K562 (cell line): ENCODE measurements at places on chromosomes 11 and 22.

GRCh38 chr11:69909561-69910518, 90.6 kb upstream of the FGF3 start:
- peak; percentile 65 for DNase-seq

GRCh38 chr11:8597182-8597581, 3.2 kb upstream of the STK33 start:
- DNase-seq, result no peak

GRCh38 chr22:38706901-38707195, 1.1 kb downstream of the GTPBP1 start:
- DNase-seq, result no peak

GRCh38 chr11:70826541-70827335, 425.6 kb downstream of the SHANK2 start:
- DNase-seq, result no peak

DNA sequence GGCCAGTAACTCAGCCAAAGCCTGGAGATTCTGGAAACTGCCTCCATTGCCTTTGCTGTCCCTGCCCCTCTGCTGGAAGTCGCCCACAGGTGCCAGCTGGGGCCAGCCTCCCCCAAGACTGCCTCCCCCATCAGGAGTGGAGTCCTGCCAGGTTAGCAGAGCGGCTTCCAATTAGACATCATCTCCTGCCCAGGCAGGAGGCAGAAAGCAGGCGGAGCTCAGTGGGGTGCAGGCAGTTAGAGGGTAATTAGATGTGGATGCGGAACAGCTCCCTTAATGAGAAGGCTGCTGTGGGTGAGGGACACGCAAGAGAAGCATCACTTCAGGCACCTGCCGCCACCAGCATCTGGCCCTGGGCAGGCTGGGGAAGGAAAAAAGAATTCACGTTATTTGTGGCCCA, 90.9 kb upstream of the TP53I11 start:
- DNase-seq, result no peak

DNA sequence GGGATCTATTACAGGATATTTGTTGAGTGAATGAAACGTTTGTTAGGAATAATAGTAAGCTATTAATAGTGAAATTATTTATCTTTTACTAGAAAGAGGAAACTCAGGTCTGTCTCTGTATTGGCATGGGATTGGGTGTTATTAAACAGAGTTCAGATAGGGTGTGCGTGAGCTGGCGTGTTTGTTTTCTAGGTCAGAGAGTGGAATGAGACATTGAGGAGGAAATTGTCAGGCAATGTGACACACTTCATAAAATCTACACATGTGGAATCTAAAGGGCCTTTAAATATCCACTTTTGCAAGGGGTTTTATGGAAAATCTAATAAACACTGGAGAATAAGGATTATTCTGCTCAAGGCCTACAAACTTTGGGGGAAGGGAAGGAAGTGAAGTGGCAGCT, 552.9 kb downstream of the NTM start:
- no peak for DNase-seq

- DNase-seq, result no peak
Measured at GRCh38 chr11:74327076-74327475, 15.6 kb upstream of the P4HA3 start.

GRCh38 chr11:2697866-2698265, 1.9 kb downstream of the KCNQ1OT1 start:
- DNase-seq, result no peak

GRCh38 chr22:38120359-38121110, 10.1 kb upstream of the BAIAP2L2 start:
- DNase-seq, result no peak

DNA sequence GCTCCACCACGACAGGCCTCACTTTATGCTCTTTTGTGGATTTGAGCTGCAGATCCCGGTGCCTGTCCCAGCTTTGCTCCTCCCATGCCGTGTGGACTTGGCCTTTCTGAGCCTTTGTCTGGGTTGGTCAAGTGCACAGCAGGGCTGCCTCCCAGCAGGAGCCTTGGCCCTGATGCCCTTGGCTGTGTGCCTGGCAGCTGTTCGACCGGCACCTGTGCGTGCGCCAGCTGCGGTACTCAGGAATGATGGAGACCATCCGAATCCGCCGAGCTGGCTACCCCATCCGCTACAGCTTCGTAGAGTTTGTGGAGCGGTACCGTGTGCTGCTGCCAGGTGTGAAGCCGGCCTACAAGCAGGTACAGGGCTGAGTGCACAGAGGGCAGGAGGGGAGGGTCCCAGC, 46.5 kb downstream of the MYO7A start:
- no peak for DNase-seq

DNA sequence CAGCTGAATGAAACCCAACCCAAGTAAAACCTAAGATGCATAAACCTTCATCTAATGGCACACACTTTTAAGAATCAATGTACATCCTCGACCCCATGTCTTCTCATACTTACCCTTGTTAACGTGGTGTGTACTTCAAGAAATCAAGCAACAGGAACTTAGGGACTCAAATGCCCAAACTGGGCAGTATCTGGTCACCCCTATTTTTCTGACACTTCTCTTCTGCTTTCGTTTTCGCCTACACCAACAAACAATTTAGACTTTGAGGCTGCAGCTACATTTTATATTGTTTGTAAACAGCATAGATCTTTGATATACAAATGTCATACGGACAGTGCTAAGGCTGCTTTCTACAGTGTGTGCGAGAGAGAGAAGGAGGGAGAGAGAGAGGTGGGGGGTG, 1044.0 kb downstream of the NTM start:
- DNase-seq, result no peak
